ENCODE measurements at places on chromosomes 6 and 20.

DNA sequence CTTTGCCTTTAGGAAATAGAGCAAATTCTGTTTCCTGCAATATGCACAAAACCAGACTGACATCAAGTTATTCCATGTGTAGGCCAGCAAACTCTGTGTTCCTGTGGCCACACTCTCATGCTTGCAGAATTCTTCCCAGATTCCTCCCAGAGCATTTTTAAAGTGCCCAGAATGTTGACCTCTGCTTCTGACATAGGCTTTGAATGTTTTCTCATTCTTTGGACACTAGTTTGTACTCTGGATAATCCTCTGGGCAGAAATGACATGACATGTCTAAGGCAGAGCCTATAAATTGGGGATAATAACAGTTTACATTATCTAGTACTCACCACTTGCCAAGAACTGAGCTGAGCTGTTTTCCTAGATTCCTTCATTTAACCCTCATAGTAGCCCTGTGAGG lies 9.2 kb upstream of the EFHC1 start:
- DNase-seq, result no peak

GRCh38 chr6:6314596-6314995 lies 5.9 kb downstream of the F13A1 start:
- no peak for DNase-seq

DNA sequence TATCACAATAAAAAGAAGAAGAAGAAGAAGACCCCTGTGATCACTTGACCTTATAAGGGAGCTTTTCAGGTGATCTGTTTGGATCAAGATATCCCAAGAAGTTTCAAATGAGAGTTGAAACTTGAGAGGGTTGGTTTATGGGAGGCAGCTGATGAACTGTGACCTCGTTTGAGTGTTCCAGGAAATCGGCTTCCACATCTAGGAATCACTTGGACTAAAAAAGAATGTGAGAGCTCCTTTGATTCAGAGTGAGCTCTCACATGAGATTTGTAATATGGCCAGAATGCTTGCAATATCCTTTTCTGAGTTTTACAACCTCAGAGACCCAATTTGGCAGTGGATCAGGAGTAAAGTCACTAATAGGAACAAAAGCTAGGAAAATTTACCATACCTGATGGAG lies 228.1 kb downstream of the ATXN1 start:
- no peak for DNase-seq

DNA sequence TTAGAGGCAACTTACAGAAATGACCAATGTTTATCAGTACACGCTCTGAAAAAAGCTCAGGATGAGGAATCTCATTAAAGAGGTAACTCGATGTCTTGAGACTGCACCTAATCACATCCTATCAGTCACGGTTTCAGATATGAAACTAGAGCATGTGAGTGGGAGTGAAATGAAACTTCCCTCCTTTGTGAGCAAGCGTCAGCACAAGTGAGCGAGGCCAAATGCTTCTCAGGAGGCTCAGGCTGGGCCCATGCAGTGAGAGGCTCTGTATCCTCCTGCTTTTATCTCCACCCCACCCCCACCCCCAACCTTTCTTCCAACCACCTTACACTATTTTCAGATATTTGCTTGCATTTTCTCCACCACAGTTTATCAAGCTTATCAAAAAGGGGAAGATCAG lies 140.8 kb upstream of the RIMS1 start:
- no peak for DNase-seq

DNA sequence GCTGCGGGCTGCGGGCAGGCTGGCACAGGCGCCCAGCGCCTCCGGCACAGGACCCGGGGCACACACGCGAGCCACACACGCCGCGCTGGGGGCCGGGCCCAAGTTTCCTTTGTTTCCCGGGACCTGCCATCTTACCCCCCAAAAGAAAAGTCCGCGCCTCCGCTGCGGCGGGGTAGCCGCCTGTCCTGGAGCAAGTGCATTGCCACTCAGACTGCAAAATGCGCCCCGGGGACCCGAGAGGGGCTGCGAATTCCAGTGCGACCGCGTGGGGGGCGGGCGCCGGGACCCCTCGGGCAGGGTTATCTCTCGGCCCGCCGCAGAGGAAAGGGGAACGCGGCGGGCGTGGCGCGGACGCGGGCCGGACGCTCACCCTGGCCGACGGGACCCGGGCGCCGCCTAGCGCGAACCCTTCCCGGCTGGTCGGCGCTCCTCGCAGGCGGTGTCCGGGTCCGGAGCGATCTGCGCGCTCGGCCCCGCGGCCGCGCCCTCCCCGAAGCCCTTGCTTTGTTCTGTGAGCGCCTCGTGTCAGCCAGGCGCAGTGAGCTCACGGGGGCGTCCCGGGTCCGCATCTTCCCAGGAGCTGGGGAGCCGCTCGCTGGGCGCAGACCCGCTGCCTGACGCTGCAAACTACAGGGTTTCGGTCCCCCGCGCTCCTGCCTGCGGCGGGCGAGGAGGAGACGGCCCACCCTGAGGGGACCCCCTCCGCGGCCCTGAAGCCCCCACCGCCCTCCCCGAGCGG lies 639 bp upstream of the CD24 start:
- DNase-seq, result no peak

DNA sequence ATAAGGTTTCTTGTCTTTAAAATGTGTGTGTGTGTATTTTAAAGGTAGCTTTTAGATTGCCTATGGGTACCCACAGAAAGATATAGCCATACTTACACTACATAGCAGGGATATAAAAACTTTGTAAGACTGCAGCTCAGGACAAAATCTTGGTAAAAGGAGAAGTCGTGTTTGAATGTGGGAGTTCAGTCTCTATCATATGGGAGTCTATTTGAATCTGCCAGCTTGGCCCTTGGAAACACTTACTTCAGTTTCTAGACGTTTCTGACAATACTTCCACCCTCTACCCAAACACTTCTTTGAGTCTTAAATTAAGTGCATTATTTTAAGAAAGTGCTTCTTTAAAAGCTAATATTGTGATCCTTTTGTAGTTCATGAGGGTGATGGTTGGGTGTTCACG lies 155.7 kb downstream of the CARMIL1 start:
- no peak for DNase-seq

GRCh38 chr6:100440935-100441334 lies 23.8 kb downstream of the SIM1 start:
- DNase-seq, result no peak

GRCh38 chr6:166595061-166595780 lies 8.7 kb upstream of the RAMACL start:
- no peak for DNase-seq

- no peak for DNase-seq
These were observed 26.3 kb downstream of the SPDEF start for GRCh38 chr6:34529665-34530327.

GRCh38 chr6:167095888-167096287 lies 27.0 kb upstream of the CCR6 start:
- no peak for DNase-seq

DNA sequence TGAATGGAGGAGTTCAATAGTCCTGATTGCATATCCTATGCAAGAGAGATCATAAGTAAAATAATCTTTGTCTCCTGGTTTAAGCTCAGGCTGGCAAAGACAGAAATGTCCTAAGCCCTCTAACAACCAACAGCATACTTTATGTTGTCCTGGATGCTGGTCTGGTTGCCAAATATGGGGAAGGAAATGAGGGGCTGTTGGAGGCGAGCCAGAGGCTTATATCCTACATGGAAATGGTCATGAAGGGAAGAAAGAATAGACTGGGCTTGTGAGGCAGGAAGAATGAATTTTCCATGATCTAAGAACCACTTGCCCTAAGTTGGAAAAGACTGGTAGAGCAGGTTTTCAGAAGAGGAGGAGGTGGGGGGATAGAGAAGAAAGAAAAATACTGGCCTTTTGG lies 237.1 kb downstream of the SMOC2 start:
- no peak for DNase-seq

DNA sequence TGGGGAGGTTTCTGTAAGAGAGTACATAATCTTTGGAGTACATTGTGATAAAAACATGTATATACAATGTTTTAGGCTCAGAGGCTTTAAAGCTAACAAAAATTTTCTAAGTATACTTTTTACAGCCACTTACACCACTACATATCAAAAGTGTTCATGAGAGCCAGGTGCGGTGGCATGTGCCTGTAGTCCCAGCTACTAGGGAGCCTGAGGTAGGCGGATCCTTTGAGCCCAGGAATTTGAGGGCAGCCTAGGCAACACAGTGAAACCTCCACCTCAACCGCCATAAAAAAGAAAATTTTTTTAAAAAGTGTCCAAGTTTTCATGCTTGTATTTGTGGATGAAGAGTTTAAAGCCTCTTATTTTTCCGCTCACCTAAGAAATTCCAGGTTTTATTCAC lies 22.5 kb downstream of the SNX3 start:
- DNase-seq, result no peak

GRCh38 chr6:34031625-34032383 lies 114.1 kb downstream of the GRM4 start:
- DNase-seq, result no peak

DNA sequence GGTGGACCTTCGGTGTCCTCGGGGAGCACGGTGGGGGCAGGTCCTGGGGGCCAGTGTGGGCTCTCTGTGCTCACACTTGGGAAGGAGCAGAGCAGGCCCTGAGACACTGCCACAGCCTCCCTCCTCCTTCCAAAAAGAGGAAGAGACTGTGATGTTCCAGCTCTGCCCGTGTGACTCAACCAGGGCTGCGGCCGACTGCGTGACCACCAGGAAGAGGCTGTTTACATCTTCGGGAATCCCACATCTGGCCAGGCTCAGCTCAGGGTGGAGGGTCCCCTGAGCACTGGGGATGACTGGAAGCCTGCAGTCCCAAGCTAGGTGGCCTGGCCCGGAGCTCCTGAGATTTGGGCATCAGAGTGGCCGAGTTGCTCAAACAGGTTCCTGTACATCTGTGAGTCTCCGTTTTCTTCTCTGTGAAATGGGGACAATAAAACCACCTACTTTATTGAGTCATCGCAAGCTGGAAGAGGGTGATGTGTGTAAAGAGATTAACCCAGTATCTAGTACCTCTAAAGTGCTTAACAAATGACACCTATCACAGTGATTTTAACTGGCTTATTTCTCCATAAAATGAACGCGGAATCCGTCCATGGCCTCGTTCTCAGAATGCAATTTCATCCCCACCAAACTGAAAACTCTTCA lies 242.1 kb downstream of the DLL1 start:
- no peak for DNase-seq

GRCh38 chr20:32052778-32053362 lies 828 bp downstream of the HCK start:
- no peak for DNase-seq

DNA sequence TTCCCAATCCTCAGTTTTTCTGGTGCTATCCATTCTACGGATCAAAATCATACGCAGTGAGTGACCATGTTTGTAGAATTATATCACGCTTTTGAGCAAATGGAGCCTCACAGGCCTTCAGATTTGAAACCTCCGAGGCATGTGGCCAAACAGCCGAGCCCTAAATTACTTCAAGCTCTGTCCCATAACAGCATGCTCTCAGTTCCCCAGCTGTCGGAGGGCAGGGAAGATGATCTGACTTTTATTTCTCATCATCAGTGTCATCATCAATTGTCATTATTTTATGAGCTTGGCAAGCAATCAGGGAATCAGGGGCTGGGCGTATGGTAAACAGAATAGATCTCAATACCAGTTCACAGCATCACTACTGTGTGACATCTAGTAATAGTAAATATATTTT lies 73.2 kb downstream of the PSMG4 start:
- no peak for DNase-seq

GRCh38 chr6:72382602-72383529 lies 239.0 kb upstream of the KCNQ5 start:
- DNase-seq, result no peak

- no peak for DNase-seq
These were observed 236.7 kb downstream of the HAO1 start for GRCh38 chr20:7703551-7703961.

- no peak for DNase-seq
These were observed 393 bp upstream of the FABP7 start for GRCh38 chr6:122778985-122779661.

GRCh38 chr6:167660944-167661551 lies 165.7 kb upstream of the AFDN start:
- DNase-seq, result no peak

DNA sequence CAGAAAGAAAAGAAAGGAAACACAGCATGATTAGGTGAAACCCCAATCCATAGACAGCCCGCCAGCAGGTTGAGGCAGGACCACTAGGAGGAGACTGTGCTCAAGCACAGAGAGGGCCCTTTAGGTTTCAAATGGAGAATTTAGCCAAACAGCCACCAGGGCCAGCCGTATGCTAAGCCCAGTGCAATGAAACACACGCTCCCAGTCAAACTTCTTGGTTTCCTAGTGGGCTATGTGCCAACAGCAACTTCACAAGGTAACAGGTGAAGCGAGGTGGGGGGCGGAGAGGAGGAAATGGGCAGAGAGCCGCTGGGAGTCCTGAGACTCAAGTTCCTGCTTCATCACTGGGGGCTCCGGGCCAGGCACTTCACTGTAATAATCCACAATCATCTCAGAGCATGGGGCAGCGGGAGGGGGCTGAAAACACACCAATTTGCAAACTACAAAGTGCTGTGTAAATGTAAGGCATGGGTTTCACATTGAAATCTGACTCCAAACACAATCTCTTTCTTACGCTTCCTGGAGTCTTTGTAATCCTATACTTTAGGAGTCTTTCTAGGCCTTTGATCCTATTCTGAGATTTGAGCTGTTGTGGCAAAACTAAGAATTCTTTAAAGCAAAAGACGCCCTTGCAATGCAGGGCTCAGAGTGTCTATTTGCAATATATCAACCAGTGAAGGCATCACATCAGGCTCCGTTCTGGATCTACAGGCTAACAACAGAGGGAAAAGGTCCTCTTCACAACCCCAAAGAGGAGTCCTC lies 117.3 kb downstream of the OPRM1 start:
- DNase-seq, result peak; percentile 62

GRCh38 chr6:128252341-128253176 lies 267.8 kb downstream of the PTPRK start:
- DNase-seq, result no peak

GRCh38 chr20:23877524-23877923 lies 2.0 kb downstream of the CST5 start:
- DNase-seq, result no peak

- no peak for DNase-seq
These were observed 80.3 kb downstream of the ASXL1 start for GRCh38 chr20:32438331-32438858.
